ENCODE measurements at places on chromosomes 12 and 14.

GRCh38 chr12:41202051-41202450, 13.9 kb downstream of the PDZRN4 start:
- DNase-seq, result no peak

- DNase-seq, result no peak
Observed at GRCh38 chr12:43238281-43238680, 313.7 kb downstream of the ADAMTS20 start.

GRCh38 chr12:117968826-117969659, at the start of gene KSR2:
KSR2 (minus strand) TSS chr12:117968990; CDS start chr12:117968255, 735 bp downstream.
- peak; percentile 99 for DNase-seq

GRCh38 chr14:45284802-45285201, 31.8 kb upstream of the MIS18BP1 start:
- DNase-seq, result no peak

DNA sequence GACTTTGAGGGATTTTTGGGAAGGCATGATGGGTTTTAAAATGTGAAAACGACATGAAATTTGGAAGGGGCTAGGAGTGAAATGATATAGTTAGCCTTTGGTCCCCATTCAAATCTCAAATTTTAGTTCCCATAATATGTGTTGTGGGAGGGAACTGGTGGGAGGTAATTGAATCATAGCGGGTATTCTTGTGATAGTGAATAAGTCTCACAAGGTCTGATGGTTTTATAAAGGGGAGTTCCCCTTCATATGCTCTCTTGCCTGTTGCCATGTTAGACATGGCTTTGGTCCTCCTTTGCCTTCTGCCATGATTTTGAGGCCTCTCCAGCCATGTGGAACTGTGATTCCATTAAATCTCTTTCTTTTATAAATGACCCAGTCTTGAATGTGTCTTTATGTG, 72.8 kb downstream of the SLC16A7 start:
- DNase-seq, result no peak

- no peak for DNase-seq
Observed at GRCh38 chr12:83763425-83763824, 1076.7 kb downstream of the TMTC2 start.

- no peak for DNase-seq
Observed at GRCh38 chr14:77097006-77097699, 905 bp upstream of the CIPC start.

GRCh38 chr14:92953526-92953925, 30.6 kb downstream of the CHGA start:
- DNase-seq, result no peak

All from COR-L47 (cell line).